ENCODE measurements at places on chromosomes 13 and 19. TPM values are rescaled to one million over a fixed set of nuclear protein-coding genes. Genes with fewer than 3 reads are reported as not detected.

DNA sequence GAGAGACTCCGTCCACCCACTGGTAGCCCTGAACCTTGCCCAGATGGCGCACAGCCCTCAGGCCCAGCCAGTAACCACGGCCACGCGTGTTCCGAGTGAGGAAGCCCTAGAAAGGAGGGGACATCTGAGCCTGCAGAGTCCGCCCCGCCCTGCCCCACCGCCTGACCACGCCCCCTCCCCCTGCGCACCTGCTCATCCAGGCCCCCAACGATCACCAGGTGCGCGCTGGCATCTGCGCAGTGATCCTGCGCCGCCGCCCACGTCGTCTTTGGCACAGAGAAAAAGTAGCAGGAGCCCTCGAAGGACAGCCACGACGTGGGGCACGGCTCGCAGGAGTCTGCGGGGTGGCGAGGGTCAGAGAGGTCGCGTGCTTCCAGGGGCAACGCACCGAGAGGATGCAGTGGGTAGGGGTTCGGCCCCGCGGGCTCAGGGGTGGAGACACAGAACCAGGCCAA is 2.1 kb downstream of the CLEC4G start:
- DNase-seq, result peak; percentile 80

DNA sequence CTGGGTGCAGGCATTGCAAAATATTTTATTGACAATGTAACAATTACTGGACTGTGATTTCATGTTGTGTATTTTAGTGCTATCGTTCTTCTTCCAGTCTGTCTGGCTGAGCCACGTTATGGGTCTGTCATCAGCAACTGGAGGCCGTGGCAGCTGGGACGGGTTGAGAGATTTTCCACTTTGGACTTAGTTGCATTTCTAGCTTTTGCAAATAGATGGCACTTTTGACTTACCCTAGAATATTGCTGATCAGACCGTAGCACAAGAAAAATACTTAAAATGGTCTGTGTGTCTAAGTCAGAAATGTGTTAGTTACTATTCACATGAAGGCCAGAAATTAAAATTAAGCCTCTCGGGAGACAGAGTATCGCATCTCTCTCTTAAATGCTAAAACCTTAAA is 211.1 kb downstream of the TEX29 start:
- DNase-seq, result no peak

GRCh38 chr19:584240-585001 is 5.3 kb upstream of the HCN2 start:
- DNase-seq, result peak; percentile 81

- DNase-seq, result peak; percentile 72
These were observed 7.8 kb downstream of the DOT1L start for GRCh38 chr19:2171349-2172145.

ONECUT3 gene
- not detected for total RNA-seq

ZIM2 gene
- total RNA-seq, result not detected

GRCh38 chr13:19606152-19606551 is 27.3 kb upstream of the MPHOSPH8 start:
- no peak for DNase-seq

LAIR1 gene
- not detected for total RNA-seq

DNA sequence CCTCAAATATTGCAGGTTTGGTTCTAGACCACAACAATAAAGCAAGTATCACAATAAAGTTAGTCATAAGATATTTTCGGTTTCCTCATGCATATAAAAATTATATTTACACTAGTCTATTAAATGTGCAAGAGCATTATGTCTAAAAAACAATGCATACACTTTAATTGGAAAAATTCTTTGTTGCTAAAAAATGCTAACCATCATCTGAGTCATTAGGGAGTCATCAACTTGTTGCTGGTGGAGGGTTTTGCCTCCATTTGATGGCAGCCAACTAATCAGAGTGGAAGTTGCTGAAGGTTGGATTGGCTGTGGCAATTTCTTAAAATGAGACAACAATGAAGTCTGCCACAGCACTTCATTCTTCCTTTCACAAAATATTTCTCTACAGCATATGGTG is 422.3 kb upstream of the GPC6 start:
- no peak for DNase-seq

LILRB5 gene
- total RNA-seq, result not detected

DNA sequence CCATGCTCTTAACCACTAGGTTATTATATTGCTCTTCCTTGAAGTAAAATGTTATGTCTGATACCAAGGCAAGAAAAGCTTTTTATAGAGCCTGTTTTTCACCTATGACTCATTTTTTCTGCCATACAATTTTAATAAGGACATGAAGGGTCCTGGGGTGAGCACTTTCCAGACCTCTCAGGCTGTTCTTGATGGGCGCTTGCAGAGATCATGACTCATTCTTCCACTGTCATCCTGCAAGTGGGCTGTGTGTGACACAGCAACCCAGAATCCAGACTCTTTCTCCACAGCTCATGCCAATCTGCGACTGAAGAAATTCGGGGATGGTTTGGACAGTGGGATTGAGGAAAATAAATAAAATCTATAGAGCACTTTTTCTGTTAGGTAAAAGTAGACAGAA is 506.7 kb upstream of the NBEA start:
- DNase-seq, result no peak

BRME1 gene
- 3.7 TPM for total RNA-seq

NECTIN2 gene
- 230 TPM for total RNA-seq

IGSF23 gene
- not detected for total RNA-seq

GRCh38 chr19:17873786-17874757 is 2.3 kb downstream of the SLC5A5 start:
- peak; percentile 94 for DNase-seq

ERICH4 gene
- not detected for total RNA-seq

DNA sequence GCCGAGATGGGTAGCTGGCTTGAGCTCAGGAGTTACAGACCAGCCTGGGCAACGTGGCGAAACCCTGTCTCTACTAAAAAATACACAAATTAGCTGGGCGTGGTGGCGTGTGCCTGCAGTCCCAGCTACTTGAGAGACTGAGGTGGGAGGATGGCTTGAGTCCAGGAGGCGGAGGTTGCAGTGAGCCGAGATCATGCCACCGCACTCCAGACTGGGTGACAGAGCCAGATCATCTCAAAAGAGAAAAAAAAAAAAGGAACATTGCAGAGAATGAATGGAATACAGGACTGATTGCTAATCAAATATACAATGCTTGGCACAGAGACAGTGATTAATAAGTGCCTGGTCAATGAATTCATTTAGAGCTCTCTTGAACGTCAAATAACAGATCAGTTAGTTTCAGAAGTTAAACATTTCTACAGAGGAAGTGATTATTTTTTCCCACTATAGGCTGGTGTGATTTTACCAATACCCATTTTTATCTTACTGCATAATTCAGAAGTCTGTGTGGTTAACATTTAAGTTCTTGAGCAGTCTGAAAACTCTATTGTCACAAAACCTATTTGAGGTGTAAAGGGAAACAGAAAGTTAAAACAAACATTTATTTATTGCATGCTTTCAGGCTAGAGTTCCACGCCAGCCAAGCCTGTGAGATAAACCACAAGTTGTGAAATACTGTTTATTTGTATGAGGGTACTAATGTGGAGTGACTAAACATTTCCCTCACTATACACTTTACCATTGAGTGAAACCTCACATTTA is 7.7 kb upstream of the TBC1D4 start:
- no peak for DNase-seq

DNA sequence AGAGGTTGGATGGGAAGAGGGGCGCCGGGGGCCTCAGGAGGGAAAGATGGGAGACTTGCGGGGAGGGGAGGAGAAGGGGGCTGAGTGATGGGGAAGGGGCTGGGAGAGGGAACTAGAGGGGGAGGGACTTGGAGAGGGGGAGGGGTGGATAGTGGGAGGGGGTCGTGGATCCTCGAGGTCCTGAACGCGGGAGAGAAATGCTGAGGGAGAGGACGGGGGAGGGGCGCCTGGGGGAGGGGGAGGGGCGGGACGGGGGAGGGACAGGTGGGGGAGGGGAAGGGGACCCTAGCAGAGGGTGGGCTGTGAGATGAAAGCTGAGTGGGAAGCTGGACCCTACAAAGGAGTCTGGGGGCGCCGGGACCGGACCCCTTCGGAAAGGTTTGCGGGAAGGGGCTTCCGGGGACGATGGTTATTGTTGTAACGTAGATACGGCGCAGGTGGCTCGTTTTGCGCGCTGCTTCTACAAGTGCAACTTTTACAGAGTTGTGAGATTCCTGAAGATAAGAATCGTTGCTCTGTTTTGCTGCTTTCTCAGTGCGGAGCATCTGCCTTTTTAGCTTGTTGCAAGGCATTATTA is 418 bp downstream of the ZNF444 start:
- DNase-seq, result peak; percentile 55

DNA sequence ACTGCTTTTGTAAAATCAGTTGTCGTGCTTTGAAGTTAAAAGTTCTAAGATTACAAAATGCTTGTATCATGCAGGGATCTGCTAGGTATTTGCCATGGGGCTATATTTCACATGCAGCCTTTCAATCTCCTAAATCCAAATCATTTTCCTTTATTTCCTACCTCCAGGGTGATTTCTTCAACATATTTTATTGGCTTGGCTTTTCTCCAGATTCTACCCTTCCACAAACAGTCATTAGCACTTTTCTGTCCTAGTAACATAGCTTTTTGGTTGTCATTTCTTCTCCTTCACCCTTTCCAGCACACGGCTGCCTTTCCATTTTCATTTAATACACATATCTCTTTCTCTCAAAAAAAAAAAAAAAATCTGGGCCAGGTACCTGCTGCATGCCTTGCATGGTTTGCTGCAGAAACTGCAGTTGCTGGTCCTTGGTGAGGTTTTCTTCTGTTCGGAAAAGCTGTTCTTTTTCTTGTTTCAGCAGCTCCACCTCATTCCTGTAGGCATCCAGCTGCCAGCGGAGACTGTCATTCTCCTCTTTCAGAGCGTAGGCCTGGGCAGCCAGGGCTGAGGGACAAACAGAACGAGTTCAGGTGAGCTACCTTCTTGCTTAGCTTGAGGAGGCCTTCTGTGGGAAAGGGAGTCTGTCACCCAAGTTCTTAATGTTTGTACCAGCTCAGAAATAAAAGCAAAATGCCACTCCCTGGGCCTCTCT is 274.7 kb downstream of the DNAJC15 start:
- DNase-seq, result no peak

DNA sequence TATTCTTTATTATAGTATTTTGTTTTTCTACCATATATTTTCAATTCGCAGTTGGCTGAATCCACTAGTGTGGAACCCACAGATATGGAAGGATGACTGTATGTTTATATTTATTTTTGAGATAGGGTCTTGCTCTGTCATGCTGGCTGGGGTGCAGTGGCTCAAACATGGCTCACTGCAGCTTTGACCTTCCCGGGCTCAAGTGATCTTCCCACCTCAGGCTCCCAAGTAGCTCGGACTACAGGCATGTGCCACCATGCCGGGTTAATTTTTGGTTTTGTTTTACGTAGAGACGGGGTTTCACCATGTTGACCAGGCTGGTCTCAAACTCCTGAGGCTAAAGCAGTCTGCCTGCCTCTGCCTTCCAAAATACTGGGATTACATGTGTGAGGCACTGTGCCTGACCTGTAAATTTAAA is 9.6 kb downstream of the SLC35E1 start:
- DNase-seq, result no peak

GRCh38 chr19:50292216-50292827 is 36.9 kb downstream of the KCNC3 start:
- peak; percentile 85 for DNase-seq

GRCh38 chr13:24251525-24251924 is 57.9 kb upstream of the C1QTNF9 start:
- DNase-seq, result no peak

GRCh38 chr13:51829568-51829899 is 15.4 kb downstream of the TMEM272 start:
- DNase-seq, result no peak

- no peak for DNase-seq
These were observed 42.0 kb downstream of the MRPL57 start for GRCh38 chr13:21218351-21219035.

SLC25A15 gene
- total RNA-seq, result 32.6 TPM

GRCh38 chr13:29859971-29860370 is 9.6 kb upstream of the UBL3 start:
- DNase-seq, result no peak

ZNF100 gene
- 19.4 TPM for total RNA-seq

DNA sequence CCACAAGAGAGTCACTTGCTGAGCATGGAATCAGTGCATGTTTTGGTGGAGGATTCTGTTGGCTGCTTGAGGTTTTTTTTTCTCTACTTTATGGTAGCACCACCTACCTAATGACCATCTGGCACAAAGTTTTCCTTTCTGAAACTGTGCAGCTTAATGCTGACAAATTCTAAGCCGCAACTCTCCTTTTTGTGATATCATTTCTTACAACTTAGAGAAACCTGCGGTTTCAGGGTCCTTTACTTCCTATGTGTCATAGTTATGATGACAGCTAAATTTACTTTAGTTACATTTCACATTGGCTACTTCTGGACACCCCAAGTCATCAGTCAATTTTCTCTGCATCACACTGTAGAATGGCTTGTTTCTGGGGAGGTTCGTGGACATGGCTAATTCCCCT is 115.4 kb upstream of the TMTC4 start:
- no peak for DNase-seq

DNA sequence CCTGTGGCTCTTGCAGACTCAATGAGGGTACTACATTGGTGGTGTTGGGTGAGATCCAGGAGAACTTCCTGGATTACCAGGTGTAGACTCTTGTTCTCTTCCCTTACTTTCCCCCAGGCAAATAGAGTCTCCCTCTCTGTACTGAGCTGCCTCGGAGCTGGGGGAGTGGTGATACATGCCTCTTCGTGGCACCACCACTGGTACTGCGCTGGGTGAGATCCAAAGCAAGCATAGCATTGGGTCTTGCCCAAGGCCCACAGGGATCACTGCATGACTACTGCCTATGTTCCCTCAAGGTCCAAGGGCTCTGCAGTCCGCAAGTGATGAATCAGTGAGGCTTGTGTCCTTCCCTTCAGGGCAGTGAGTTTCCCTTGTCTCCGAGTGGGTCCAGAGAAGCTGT is 81.6 kb downstream of the COG6 start:
- no peak for DNase-seq

GRCh38 chr19:13101590-13102415 is 855 bp downstream of the LYL1 start:
- no peak for DNase-seq

- no peak for DNase-seq
These were observed 125.4 kb upstream of the RFC3 start for GRCh38 chr13:33692531-33692930.

GRCh38 chr13:25816239-25816638 is 235.6 kb downstream of the SHISA2 start:
- no peak for DNase-seq

- DNase-seq, result peak; percentile 87
These were observed 4.1 kb downstream of the SOX21 start for GRCh38 chr13:94708031-94708859.

HNRNPL gene
- total RNA-seq, result 491 TPM

NRTN gene
- total RNA-seq, result 4.0 TPM

DNA sequence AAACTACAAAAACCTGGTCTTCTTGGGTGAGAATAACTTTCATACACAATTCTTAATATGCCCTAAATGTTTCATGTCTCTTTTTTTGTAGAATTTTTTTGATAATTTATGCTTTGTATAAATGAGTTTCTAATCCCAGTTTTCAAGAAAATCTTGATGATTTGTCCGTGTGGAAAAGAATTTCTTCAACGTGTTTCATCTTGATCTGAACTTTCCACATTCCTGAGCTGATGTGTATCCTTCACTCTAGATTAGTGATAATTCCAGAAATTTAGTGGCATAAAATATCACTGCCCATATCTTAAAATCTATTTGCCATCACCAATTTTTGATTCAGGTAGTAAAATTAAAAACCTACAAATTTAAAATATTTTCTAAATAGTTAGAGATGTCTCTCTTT is 24.6 kb downstream of the ZNF431 start:
- no peak for DNase-seq

- DNase-seq, result peak; percentile 99
These were observed 17.7 kb downstream of the TMEM161A start for GRCh38 chr19:19120308-19121231.

SHISA7 gene
- 1.4 TPM for total RNA-seq

Measured in GM23338 (cell line).